ENCODE measurements at places on chromosomes 13 and 19.

DNA sequence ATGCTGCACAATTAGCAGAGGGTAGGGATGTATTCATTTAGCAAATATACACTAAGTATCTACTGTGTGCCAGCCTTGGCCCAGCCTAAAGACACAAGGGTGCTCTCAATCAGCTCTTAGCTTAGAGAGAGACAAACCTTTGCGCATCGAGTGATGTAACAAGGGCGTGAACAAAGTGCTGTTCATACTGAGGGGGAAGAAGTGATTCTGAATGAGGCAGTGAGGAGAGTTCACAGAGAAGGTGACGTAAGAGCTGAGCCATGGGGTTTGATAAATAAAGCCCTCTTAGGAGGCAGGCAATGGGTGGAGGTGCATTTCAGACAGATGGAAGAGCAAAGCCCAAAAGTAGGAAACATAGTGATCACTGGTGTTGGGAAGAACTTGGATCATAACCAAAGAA lies 68.5 kb downstream of the FLT1 start:
- no peak for DNase-seq

DNA sequence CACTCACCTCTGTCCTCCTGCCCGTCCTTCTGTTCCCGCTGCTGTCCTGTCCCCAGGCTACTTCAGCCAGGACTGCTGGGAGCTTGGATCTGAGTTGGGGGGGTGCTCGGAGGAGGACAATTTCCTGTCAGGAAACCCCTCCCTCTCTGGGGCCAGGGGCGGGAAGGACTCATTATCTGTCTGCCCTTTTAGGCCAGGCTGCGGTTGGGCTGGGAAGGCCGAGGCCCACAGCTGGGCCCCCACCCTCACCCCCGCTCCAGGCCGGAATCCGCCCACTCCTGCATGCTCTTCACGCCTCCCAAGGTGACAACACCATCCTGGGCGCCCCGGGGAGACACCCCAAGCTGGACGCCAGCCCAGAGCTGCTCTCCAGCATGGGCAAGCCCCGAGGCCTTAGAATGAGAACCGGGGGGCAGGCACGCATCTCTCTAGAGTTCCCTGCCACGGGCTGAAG lies at the start of gene EXOC3L2:
Gene EXOC3L2, minus strand, starts transcription at position 74 of the 454 bp plus-strand sequence. CDS start 6,362 bp downstream, outside the sequence.
- DNase-seq = no peak

GRCh38 chr13:102771298-102772041 lies 2.1 kb downstream of the TEX30 start:
- DNase-seq = no peak

- no peak for DNase-seq
Measured at GRCh38 chr19:39381910-39382611, 8.8 kb downstream of the PAF1 start.

GRCh38 chr13:85277748-85278147 lies 521.5 kb downstream of the SLITRK6 start:
- no peak for DNase-seq

- no peak for DNase-seq
Measured at GRCh38 chr13:74835579-74835978, 646.4 kb downstream of the TBC1D4 start.

- peak; percentile 5 for DNase-seq
Measured at GRCh38 chr19:20247016-20247683, 80.1 kb downstream of the ZNF486 start.

- no peak for DNase-seq
Measured at GRCh38 chr19:4504891-4505569, 13.3 kb downstream of the PLIN4 start.

DNA sequence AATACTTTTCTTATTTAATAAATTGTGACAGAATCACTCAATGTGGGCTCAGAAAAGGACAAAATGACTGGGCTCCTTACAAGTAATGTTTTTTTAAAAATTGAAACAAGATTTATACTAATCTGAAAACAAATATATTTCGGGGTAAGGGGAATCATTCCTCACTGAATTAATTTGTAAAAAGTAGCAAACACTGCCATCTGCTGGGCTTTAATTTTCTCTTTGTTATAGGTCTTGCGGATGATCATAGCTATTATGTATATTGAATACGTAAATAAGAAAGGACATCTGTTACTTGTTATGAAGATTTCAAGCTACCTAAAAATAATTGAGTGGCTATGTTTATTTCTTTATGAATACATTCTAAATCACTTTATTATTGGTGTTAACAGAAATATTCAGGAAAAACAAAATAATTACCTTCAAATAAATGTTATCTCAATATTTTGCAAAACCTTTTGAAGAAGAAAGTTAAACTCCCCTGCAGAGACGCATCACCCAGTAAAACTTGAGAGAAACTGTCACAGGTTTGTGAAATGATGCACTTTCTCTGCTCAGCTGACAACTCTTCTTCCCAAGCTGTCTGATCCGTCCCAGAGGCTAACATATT lies 17.8 kb upstream of the ENOX1 start:
- DNase-seq = no peak

GRCh38 chr19:50922317-50922853 lies 11.2 kb upstream of the KLK4 start:
- DNase-seq = peak; percentile 49

DNA sequence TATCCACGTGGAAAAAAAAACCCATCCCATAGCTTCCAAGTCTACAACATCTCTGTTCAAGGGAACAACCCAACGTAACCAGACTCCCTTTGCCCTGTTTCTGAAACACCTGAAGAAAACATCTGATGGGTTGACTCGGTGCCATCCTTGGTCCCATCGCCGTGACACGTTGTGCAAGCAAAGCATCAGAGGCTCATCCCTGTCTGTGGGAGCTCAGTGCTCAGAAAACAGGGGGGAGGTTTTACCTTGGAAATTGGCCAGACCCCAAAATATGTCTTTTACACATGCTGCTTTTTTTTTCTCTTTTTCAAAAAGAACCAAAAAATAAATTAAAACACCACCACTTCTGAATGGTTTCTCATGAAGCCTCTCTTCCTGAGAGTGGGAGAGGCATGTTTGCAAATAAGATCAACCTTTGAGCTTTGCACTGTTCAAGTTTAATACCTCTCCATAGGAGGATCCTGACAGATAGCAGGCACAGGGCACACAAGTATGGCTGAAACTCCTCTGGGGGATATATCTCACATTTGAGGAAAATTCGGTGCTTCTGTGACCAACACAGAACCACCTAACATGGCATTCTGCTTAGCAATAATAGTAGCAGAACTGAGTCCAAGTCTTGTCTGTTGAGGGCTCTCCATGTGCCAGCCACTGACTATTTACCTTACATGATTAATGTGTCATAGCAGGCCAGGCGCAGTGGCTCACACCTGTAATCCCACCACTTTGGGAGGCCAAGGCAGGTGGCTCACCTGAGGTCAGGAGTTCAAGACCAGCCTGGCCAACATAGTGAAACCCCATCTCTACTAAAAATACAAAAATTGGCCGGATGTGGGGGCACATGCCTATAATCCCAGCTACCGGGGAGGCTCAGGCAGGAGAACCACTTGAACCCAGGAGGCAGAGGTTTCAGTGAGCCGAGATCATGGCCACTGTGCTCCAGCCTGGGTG lies 7.0 kb upstream of the PVR start:
- DNase-seq = no peak

DNA sequence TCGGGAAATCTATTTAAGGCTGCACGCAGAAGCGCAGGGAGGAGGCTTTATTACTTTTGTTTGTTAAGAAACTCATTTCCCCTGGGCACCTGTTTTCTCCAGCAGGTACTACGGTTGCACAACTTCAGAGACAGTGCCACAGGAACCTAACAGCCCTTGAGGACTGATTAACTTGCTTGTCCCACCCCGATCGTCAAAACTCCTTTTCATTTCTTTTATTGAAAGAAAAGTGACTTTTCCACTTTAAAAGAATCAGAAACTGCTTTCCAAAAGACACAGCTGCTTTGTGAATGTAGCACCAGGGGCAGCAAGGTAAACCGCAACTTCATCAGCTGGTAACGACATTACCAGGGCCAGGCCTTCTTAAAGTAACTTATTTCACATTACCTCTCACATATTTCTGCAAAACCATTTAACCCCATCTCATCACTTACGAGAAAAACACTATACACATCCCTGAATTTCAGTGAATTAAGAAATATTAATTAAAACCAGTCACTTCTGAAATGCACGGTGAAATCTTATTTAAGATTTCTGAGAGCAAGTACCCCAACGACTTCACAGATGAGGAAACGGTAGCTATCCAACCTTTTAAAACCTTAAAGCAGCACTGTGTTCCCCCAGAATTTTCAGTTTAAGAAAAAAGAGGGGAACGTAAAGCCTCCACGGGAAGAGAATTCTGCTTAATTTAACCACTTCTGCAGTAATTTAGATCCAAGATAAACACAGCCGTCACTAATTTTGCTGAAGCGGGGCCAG lies 1.4 kb downstream of the ANKRD10 start:
- no peak for DNase-seq

- DNase-seq = peak; percentile 3
Measured at GRCh38 chr13:34156841-34157365, 339.0 kb downstream of the RFC3 start.

- DNase-seq = no peak
Measured at GRCh38 chr13:108214441-108215271, 680 bp downstream of the LIG4 start.

- DNase-seq = no peak
Measured at GRCh38 chr13:109476001-109476400, 310.4 kb downstream of the IRS2 start.
